ENCODE measurements at places on chromosomes 7 and 10.

- no peak for DNase-seq
Observed at GRCh38 chr7:7976677-7977076, 8.1 kb downstream of the GLCCI1 start.

- no peak for DNase-seq
Observed at GRCh38 chr7:83468251-83468739, 180.6 kb downstream of the SEMA3E start.

- DNase-seq = no peak
Observed at GRCh38 chr7:134495546-134495945, 31.8 kb upstream of the AKR1B10 start.

DNA sequence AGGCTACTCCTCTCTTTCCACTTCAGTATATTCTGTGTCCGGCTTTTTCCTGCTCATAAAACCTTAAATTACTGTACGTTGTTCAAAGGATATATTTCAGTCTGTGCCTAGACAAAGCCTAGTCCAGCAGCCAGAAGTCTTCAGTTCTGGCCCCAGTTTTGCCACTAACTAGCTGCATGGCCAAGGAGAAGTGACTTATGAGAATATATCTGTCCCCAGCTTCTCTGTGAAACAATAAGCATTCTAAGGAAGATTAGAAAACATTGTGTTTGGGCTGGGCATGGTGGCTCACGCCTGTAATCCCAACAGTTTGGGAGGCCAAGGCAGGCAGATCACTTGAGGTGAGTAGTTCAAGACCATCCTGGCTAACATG is 105.0 kb upstream of the HDAC9 start:
- no peak for DNase-seq

GRCh38 chr7:94160719-94161435 is 156.7 kb upstream of the BET1 start:
- DNase-seq = no peak

- DNase-seq = no peak
Observed at GRCh38 chr10:77849039-77849664, 77.4 kb downstream of the DLG5 start.

Measured in CD4-positive, alpha-beta T cell treated with Interleukin-4 for 4 hours (primary cell).